ENCODE measurements at places on chromosomes 13 and 19.
A peak's percentile ranks its signal among the peaks of the same experiment; 100 is the strongest.

- no peak for DNase-seq
These were observed 3.1 kb upstream of the DACH1 start for GRCh38 chr13:71870100-71870499.

DNA sequence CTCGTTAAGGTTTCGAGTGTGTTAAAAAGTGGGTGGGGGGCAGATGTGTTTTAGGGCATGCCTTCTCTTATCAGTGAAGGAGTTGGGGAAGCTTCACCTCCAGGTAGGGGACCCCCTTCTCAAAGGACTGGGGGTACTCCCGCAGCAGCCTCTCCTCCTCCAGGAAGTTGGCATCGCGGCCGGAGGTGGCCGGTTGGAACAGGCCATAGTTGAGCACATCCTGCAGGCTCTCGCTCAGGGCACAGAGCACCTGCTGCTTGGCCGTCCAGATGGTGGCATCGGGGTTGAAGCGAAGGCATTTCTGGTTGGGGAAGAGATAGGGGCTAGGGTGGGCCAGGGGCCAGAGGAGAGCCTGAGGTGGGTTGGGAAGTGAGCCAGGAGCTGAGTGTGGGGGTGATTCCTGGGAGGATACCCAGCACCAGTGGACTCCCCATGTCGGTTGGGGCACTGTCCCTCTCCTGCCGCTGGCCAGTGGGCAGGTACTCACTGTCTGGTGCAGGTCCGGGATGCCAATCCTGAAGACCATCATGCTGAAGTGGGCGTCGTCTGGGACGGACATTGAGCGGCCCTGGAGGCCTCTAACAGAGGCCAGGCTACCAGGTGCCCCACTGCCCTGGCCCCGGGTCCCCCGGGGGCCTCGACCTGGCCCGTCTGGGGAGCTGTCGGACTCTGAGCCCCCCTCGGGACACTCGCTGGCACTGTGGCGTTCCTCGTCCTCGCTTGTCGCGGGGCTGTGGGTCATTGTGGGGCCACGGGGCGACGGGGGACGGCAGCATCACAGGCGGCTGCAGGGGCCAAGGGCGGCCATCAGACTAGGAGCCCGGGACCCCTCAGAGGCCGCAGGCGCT, 3.2 kb downstream of the SHANK1 start:
- DNase-seq = no peak

GRCh38 chr13:58598241-58598640, 966.7 kb downstream of the PCDH17 start:
- no peak for DNase-seq

- no peak for DNase-seq
These were observed 3.2 kb downstream of the PIAS4 start for GRCh38 chr19:4010808-4011110.

DNA sequence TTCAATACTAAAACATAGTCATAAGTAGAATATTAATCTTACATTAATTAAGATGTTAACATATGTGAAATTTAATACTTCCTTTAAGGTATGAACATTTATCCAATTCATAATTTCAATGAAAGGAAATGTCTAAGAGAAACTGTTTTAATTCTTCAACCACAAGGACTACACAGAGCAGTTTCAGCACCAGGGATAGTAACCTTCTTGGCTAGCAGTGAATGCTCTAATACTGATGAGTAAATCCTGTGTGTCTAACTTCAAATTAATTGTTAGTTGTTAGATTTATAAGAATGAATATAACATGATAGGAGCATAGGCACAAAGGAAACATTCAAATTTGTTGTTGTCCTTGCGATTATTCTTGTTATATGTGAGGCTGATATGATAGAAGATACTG, 15.6 kb upstream of the NBEA start:
- DNase-seq = no peak

GRCh38 chr13:63693696-63694095, 2278.0 kb upstream of the PCDH20 start:
- no peak for DNase-seq

GRCh38 chr19:3723883-3724282, 15.7 kb downstream of the TJP3 start:
- no peak for DNase-seq

DNA sequence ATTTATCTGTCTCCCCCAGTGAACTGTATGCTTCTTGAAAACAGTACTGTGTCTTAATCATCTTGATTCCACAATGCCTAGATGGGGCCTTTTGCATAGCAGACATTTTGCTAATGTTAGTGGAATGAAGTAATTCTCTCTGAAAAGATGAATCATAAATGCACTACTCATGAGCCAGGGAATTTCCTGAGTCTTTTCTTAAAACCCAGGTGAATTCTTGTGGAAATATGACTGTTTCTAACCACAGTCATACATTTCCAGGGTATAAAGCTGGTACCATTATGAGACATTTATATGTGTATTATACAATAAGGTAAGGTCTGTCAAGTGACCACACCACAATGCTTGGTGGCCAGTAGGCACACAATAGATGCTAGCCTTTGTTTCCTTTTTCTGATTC, 5.5 kb upstream of the KCTD4 start:
- DNase-seq = no peak

GRCh38 chr13:70908795-70909194, 800.5 kb upstream of the KLHL1 start:
- no peak for DNase-seq

GRCh38 chr13:101449790-101450748, 2.4 kb upstream of the ITGBL1 start:
- no peak for DNase-seq

GRCh38 chr19:12156223-12157058, at the start of gene ZNF625:
Gene ZNF625 (minus strand): TSS chr19:12156734. CDS start chr19:12156558, 176 bp downstream.
- DNase-seq = peak; percentile 97

GRCh38 chr19:1067341-1067957, 482 bp downstream of the ARHGAP45 start:
- no peak for DNase-seq

DNA sequence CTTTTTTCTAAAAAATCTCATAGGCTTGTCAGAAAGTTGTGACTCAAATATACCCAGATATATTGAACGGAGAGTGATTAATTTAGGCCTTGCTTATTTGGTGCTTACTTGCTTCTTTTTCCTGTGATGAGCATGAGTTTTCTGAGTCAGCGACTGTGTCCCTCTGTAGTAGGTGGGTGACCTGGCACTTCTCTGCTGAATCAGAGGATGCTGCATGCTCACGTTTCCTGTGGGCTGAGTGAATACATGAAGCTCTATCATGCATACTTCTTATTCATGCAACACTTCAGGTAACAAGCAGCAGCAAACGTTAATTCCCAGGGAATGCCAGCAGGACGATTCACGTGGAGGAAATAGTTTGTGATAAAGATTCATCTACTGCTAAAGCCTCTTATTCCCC, 245.0 kb downstream of the KLF5 start:
- no peak for DNase-seq

- no peak for DNase-seq
These were observed 33.5 kb downstream of the FBN3 start for GRCh38 chr19:8115805-8116396.

GRCh38 chr19:7242601-7243258, 51.5 kb downstream of the INSR start:
- DNase-seq = no peak

GRCh38 chr13:25192489-25192888, 20.4 kb upstream of the AMER2 start:
- no peak for DNase-seq

DNA sequence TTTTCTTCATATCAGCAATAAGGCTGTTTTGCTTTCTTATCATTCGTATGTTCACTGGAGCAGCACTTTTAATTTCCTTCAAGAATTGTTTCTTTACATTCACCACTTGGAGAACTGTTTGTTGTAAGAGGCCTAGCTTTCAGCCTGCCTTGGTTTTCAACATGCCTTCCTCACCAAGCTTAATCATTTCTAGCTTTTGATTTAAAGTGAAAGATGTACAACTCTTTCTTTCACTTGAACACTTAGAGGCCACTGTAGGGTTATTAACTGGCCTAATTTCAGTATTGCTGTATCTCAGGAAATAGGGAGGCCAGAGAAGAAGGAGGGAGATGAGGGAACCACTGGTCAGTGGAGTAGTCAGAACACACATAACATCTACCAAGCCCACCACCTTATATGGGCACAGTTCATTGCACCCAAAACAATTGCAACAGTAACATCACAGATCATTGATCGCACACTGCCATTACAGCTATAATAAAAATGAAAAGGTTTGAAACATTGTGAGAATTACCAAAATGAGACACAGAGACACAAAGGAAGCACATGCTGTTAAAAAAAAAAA, 181.4 kb upstream of the TUBA3C start:
- peak; percentile 4 for DNase-seq

GRCh38 chr13:40490086-40490758, 176.2 kb downstream of the FOXO1 start:
- no peak for DNase-seq

DNA sequence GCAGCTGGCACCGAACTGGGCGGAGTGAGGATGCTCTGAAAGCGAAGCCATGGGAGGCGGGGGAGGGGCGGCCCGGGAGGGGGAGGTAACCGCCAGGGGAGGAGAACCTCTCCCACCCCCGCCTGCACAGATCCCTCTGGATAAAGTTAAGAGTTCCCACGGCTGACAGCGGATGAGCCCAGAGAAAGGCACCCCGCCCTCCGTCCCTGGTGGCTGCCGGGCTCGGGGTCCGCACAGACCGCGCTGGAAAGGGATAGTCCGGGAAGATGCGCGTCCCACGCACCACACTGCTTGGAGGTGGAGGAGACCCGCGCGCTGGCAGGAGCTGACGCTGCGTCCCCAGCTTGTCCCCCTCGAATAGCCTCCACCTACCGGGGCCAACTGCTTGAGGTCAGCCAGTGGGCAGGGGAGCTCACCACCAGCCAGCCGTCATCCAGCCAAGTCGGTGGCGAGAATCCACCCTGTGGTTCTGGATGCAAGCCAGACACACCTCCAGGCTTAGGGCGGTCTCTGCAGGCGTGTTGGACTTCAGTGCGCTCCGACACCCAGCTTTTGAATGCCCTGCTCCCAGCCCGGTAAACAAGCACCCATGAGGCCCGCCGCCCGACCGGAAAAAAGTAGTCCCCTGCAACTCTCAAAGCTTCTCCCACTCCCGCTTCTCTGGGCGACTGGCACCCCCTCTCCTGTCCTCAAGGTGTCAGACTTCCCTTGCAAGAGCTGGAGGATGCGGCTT, at the start of gene TRPC4:
Gene TRPC4, minus strand, starts transcription at position 17 of the 733 bp plus-strand sequence. CDS start 86,439 bp downstream, outside the sequence.
- DNase-seq = no peak

DNA sequence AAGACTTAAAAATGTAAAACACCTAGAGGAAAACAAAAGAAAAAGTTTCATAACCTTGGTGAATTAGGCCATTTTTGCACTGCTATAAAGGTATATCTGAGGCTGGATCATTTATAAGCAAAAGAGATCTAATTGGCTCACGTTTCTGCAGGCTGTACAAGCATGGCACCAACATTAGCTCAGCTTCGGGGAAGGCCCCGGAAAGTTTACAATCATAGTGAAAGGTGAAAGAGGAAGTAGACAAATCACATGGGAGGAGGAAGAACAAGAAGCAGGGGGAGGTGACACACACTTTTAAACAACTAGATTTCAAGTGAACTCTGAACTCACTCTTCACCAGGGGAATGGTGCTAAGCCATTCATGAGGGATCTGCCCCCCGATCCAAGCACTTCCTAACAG, 1358.5 kb upstream of the PCDH9 start:
- DNase-seq = no peak

GRCh38 chr13:50714891-50715290, 128.6 kb downstream of the DLEU7 start:
- no peak for DNase-seq

GRCh38 chr13:65508338-65508737, 1721.8 kb downstream of the PCDH9 start:
- DNase-seq = no peak

- DNase-seq = no peak
These were observed 126.0 kb downstream of the RAP2A start for GRCh38 chr13:97559981-97560380.

- DNase-seq = no peak
These were observed 2459.4 kb downstream of the PCDH9 start for GRCh38 chr13:64770743-64771142.

Measured in esophagus muscularis mucosa (tissue), 4 donors.